ENCODE measurements at places on chromosomes 1 and 21. TPM values are rescaled to one million over a fixed set of nuclear protein-coding genes. Genes with fewer than 3 reads are reported as not detected.

Gene PROX1
- 0.51 TPM for total RNA-seq

Gene PCP4L1
- total RNA-seq: not detected

Gene PODN
- 0.13 TPM for total RNA-seq

Gene B3GALT2
- 0.49 TPM for total RNA-seq

Gene DYNLT5
- 0.49 TPM for total RNA-seq

Gene ERICH3
- not detected for total RNA-seq

Gene USH2A
- under 0.01 TPM for total RNA-seq

Gene TMEM82
- total RNA-seq: not detected

Gene CAPN8
- not detected for total RNA-seq

Gene LCE6A
- total RNA-seq: not detected

Gene RLF
- 6.8 TPM for total RNA-seq

Gene LMX1A
- total RNA-seq: not detected

Gene CYP4A11
- not detected for total RNA-seq

Gene VTCN1
- total RNA-seq: not detected

Gene TOR3A
- total RNA-seq: 49.8 TPM

Gene GJA8
- total RNA-seq: not detected

Gene FCRL2
- not detected for total RNA-seq

Gene NCAM2
- total RNA-seq: 0.51 TPM

Gene ZNF644
- total RNA-seq: 17.3 TPM

Gene ZNF683
- total RNA-seq: not detected

Gene TLCD4
- total RNA-seq: 2.0 TPM

Gene TMEM200B
- 8.8 TPM for total RNA-seq

Gene DCST1
- total RNA-seq: not detected

Gene RHEX
- total RNA-seq: 1.3 TPM

Gene HEYL
- 0.38 TPM for total RNA-seq

Gene KPRP
- total RNA-seq: not detected

Gene ATP6V1G3
- total RNA-seq: not detected

Data from mesangial cell (primary cell).